DMS153 (cell line): ENCODE measurements at places on chromosomes 7 and 10.

- no peak for DNase-seq
Observed at GRCh38 chr10:49187950-49188761, at the start of gene TMEM273. Gene TMEM273, minus strand, starts transcription at chr10:49188391. Its CDS starts 55 bp downstream, at chr10:49188336.

DNA sequence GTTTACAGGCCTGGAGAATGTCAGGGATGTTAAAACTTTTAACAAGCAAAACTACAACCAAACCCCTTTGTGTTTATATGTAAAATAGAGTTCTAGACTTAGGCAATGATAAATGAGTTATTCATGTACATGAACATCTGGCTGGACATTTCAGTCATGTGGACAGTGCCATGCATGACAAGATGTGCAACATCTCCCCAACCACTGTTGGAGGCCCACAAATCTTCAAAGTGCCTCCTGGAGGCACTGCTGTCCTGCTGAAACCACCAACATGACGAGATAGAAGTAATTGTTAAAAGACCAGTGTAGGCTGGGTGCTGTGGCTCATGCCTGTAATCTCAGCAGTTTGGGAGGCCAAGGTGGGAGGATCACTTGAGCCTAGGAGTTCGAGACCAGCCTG is 18.4 kb downstream of the PPIA start:
- DNase-seq = no peak

- no peak for DNase-seq
Observed at GRCh38 chr10:96235326-96236089, 35.9 kb downstream of the BLNK start.

DNA sequence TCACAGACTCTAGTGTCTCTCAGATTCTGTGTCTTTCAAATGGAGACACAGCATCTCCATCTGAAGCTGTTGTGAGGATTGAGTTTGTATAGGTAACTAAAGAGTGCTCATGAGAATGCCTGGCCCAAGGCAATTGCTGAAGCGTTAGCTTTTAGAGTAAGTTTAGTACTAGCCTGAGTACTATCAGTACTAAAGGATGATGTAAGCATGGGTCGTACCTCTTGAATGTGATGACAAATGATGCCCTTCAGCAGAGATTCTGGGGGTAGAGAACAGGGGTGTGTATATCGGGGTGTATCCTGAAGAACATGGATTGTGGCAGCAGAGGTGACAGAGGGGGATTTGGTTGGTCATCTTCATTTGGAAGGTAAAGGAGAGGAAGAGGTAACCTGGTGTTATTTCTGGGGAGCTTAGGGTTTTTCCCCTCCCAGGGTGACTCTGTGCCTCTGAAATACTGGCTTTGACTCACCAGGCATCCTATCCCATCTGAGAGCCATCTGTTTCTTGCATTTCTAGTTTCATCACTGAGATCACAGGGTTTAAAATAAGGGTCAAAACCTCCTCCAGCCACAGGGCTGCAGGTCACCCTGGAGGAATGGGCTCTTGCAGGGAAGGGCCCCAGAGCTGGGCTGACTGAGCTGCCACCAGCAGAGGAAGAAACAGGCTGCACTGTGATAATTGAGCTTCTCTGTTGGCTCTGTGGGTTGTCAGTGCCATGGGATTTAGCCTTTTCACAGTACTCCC is 756.0 kb downstream of the KCNMA1 start:
- DNase-seq = no peak

DNA sequence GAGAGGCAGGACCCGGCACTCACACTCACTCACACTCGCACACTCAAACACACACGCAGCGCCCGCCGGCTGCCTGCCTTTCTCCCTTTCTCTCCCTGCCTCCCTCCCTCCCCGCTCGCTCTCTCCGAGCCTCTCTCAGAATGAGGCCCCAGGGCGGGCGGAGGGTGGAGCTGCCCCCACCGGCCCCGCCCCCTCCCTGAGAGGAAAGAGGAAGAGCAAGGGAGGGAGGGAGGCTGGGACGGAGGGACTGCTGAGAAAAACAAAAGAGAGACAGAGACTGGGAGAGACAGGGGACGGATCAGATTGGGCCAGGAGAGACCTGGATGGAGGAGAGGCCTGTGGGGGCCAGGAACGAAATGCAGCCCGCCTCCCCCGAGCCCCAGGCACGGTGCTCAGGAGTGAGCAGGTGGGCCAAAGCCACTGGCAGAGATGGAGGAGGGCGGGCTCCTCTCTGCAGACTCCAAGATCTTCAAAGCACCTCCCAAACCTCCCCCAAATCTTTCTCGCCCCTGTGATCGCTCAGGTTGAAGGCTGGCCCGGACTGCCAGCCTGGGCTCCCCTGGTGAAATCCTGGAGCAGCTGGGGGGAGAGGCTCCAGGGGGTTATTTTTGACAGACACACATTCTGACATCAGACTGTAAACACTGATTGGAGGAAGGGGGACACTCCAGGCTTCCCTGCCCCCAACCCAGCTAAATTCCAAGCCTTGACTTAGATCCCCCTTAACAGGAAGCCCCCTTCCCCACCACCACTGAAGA is 5.1 kb downstream of the LDB1 start:
- DNase-seq = peak; percentile 81

DNA sequence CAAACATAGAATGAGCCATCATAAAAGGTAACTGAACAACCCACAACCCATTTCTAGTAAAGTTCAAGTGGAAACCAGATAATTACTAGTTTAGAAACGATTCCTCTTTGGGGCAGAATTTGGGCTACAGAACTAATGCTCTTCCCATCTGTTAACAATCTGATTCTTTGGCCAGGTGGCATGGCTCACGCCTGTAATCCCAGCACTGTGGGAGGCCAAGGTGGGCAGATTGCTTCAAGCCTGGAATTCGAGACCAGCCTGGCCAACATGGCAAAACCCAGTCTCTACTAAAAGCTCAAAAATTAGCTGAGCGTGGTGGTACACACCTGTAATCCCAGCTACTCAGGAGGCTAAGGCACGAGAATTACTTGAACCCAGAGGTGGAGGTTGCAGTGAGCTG is 18.5 kb downstream of the CYP51A1 start:
- DNase-seq = no peak

- DNase-seq = no peak
Observed at GRCh38 chr7:66379542-66380160, 174.5 kb downstream of the TPST1 start.

GRCh38 chr7:99258501-99258900 is 14.1 kb upstream of the MYH16 start:
- no peak for DNase-seq

GRCh38 chr10:132712743-132713142 is 73.2 kb downstream of the NKX6-2 start:
- no peak for DNase-seq

DNA sequence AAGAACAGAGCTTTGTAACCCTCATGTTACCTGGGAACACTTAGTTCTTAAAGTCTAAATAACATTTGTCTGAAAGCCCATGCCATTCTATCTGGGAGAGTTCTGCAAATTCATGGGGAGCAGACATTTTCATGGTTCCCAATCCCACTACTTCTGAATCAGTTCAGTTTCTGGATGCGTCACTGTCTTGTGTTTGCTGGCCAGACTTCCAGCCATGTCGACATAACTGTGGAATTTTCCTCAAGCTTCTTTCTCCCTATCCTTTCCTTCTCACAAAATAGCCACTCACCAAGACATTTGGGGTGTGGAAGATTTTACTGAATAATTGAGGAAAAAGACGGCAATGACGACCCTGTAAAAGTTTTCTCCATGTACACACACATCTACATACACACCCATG is 272.5 kb downstream of the NEBL start:
- DNase-seq = no peak

- DNase-seq = peak; percentile 2
Observed at GRCh38 chr10:63866075-63866746, 345.0 kb downstream of the REEP3 start.

DNA sequence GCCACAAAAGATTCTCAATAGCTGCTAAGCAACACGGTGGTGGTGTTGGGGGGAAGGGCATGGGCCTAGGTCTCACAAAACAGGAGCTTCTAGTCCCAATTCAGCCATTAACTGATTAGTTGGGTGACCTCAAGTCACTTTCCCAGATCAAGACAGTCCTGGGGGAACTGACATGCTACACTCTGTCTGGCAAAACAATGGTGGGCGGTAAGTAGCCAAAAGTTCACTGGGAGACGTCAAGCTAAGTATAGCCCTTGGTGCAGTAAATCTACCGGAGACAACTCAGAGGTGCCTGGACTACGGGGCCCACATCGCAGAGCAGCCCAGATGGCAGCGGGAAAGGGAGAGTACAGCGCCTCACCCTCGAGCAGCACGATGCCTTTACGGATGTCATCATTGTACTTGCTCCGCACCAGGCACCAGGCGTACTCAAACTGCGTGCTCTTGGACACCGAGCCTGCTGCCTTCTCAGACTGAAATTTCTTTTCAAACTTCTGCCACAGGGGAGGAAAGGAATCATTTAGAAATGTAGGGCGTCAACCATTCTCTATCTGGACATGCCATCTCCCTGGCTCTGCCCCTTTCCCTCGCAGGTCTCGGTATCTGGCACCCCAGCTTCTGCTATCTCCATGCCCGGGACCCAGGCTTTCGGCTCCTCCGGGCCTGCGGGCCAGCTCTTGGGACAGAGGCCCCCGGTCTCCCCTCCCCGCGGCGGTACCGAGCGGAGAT is 1.1 kb downstream of the FIS1 start:
- no peak for DNase-seq

GRCh38 chr10:23367896-23368595 is 23.4 kb upstream of the C10orf67 start:
- no peak for DNase-seq

DNA sequence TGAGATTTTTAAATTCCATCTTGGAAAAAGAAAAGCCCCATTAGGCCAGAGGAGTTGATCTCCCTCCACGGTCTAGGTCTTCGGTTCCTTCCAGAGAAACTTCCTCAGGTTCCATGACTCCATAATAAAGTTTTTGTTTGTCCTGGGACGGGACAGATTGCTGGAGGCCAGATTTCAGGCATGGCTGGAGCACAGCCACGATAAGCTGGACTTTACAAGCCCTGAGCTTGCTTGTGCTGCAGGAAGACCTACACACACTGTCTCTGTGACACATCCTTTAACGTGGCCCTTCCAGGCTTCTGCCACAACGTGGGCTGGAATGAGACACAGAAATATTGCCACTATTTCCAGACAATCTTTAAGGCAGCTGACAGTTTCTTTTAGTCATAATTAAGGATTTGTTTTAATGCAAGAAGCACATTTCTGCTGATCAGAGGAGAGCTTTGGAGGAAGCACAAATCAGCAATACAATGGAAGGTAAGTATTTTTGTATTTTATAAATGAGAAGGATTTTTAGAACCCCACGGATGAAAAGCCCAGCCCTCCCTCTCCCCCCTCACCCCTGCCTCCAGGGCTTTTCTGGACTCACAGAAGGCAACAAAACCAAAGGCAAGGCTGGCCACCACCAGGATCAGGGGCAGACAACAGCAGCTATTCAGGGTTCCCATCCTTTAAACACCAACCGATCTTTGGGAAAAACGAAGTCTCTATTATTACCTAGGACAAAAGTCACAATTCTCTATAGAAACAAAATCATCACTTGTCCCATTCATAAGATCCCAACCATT is 6.5 kb downstream of the CTBP2 start:
- DNase-seq = no peak

DNA sequence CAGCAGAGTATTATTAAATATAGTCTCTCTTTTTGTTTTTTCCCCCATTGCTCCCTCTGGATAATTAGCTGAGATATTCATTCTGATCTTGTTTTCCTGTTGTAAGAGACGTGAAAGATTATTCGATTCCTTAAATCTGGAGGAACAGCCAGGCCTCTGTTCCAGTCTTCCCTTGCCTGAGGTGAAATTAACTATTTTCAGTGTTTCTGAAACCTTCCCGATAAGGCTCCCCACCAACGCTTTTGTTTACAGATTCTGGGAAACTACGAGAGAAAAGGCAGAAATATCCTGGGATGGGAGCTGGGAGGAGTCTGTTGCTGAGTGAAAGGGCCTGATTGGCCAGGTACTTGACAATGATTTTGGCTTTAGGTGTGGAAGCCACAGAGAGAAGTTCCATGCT is 63.6 kb upstream of the AGR3 start:
- no peak for DNase-seq

DNA sequence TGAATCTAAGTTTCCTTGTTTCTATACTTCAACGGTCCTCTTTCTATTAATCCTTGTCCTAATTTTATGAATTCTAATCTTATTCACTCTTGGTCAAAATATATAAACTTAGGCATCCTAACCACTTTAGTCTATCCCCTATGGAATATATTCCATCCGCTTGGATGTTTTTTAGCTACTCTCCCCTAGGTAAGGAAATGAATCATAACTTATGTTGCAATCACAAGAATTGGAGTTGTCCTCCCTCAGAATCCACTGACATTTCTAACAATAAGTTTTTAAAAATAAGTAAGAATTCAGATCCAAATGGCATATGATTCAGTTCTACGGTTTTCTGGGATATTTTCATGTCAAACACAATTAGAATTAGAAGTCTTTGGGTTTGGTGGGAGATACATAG is 1081.6 kb downstream of the SORCS1 start:
- DNase-seq = no peak

GRCh38 chr10:29304995-29305335 is 16.1 kb downstream of the LYZL1 start:
- DNase-seq = no peak

DNA sequence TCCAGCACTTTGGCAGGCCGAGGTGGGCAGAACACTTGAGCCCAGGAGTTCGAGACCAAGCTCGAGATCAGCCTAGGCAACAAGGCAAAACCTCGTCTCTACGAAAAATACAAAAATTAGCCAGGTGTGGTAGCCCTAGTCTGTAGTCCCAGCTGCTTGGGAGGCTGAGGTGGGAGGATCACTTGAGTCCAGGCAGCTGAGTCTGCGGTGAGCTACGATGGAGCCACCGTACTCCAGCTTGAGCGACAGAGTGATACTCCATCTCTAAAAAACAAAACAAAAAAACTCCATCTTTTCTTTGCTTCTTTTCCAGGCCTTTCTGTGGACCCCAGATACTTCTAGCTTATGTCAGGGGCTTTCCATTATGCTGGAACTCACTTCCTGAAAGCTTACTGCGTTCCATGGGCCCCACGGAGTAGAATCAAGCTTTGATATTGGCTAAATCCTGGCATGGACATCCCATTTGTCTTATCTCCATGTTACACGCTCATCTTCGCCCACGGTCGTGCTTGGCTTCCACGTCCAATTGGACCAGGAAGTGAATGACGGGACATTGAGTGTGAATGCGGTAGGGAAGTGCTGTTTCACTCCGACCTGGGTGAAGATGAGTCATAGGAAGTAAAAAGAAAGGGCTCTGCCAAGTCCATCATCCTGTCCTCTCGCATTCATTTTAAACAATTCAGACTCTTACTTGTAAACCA is 45.7 kb downstream of the FAM171A1 start:
- no peak for DNase-seq

GRCh38 chr10:74097776-74098175 is 52.9 kb downstream of the AP3M1 start:
- no peak for DNase-seq

DNA sequence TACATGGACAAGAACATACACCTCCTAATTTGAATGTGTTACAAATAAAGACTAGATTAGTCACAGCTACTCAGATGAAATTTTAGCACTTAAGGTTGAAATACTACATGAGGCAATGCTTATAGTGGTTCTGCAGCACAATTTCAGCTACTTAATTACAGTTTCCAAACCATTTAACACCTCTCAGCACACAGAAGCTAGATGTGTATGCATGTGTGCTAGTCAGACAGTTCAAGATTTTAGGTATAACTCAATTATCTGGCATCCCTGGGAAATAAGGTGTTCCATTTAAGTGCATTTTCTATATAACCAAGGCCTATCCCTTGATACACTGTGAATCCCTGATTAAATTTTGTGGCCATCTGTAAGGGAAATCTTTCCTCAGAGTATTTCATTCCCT is 141.8 kb downstream of the CHCHD3 start:
- no peak for DNase-seq
